ENCODE measurements at places on chromosomes 16 and 17.

DNA sequence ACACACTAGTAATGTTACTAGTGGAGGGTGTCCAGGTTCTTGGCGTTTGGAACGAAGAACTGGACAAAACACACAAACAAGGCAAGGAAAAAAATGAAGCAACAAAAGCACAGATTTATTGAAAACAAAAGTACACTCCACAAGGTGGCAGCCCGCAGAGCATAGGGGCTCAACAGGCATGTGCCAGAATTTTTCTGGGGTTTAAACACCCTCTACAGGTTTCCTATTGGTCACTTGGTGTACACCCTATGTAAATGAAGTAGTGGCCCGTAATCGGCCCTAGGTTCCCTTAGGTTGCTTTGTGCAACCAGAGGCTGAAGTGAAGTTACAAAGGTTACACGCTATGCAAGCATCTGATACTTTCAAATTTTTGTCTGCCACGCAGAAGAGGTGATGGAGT, 8.1 kb downstream of the OR2C1 start:
- no peak for DNase-seq

GRCh38 chr17:835263-835662, 53.1 kb downstream of the MRM3 start:
- peak; percentile 95 for DNase-seq

DNA sequence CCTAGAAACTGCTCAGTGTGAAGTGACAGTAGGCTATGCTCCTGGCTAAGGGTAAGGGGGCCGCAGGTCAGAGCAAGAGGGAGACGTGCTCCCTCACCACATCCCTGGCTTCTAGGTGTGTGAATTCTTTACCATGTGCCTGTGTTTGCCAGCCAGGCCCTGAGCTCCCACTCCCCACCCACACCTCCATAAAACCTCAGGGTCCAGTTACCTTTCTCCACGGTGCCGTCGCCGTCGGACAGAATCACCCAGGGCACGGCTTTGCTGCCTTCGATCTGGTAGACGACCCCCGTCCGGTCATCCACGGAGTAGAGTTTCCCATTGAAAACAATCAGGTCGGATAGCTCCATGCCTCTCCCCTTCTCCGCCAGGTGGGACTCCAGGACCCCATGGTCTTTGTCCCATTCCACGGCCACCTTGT, 12.8 kb downstream of the CANT1 start:
- DNase-seq = no peak

DNA sequence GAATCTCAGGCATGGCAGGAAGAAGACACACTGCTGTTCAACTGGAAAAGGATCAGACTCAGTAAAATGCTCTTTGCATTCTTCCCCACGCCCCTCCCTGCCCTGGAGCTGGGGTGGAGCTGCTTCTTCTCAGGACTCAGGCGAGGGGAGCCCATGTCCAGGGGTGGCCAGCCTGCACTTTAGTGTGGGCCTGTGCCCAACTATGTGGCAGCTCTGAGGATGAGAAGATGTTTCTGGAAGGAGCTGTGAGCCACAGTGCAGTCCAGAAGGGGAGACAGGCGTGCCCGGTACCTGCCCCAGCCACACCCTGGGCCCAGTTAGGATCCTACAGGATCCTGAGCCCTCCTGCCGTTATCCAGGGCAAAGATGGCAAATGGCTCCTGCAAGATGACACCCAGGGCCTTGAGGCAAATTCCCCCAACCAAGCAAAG, 120.3 kb downstream of the ANKRD11 start:
- no peak for DNase-seq

DNA sequence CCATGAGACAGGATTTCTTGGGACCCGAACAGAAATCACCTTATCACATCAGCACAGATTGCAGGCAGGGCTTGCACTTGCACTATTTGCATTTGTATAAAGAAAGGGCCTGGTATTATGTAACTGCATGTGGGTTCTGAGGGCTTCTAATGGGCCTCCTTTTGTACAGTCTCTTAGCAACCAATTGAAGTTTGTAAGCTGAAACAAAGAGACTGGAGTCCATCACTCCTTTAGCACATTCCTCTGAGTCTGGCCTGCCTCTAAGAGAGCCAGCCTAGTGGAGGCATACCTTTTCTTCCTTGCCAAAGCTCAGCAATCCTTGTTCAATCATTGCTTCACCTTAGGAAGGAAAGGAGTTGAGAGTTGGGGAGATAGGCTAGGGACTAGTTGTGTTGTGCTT, 387.1 kb downstream of the XYLT1 start:
- no peak for DNase-seq

- no peak for DNase-seq
These were observed 29.4 kb upstream of the BAHCC1 start for GRCh38 chr17:81365601-81366585.

DNA sequence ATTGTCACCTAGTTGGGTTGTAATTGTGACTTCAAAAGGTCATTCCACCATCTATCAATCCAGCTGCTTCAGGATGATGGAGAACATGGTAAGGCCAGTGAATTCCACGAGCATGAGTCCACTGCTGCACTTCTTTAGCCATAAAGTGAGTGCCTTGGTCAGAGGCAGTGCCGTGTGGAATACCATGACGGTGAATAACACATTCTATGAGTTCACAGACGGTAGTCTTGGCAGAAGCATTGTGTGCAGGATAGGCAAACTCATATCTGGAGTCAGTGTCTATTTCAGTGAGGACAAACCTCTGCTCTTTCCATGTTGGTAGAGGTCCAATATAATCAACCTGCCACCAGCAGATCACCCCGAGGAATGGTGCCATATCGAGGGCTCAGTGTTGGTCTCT, 650.9 kb downstream of the KCNJ2 start:
- DNase-seq = no peak

GRCh38 chr16:87077750-87078127, 239.5 kb downstream of the C16orf95 start:
- no peak for DNase-seq

- peak; percentile 95 for DNase-seq
These were observed 14.2 kb downstream of the NAA60 start for GRCh38 chr16:3457434-3458252.

DNA sequence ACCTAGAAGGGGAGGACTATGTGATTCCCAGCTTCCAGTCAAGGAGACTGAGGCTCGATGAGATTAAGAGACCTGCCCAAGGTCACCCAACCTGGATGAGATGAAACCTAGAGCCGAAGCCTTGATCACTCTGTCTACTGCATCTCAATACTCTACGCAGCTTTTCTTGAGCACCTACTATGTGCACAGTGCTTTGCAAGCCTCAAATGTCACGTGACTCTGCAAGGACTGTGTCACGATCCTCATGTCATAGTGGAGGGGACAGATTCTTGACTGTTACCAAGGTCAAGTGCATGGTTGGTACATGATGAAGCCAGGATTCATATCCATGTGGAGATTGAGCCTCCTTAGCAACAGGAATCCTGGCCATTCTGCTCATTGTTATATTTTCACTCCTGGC, 14.7 kb downstream of the BCO1 start:
- DNase-seq = no peak

GRCh38 chr17:48483471-48484131, 47.2 kb downstream of the HOXB1 start:
- DNase-seq = no peak

DNA sequence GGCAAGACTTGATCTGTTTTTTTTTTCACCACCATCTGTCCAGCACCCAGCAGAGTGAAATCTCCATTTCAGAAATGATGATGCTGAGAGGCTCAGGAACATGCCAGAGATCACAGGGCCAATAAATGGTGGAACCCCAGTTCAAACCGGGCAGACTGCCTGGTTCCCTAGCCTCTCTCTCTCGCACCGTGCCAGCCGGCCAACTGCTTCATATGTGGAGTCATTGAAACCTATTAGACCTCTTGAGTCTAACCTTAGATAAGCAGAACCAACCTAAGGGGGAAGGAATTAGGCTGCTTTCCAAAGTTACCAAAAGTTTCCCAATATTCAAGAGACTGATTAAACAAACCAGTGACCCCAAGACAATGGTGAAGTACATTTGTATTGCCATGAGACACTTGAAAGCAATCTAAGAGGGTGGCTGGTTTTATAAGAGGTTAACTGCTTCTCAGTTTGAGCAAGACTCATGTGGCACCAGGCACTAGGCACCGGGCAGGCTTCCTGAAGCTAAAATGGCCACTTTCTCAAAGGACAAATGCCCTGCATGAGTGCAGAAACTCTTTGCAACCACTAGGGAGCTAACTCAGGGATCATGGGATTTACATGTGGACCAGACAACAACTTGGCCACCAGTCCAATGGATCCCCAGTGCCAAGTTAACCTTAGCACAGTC, 18.4 kb downstream of the TOX3 start:
- DNase-seq = no peak

GRCh38 chr17:280216-280615, 72.4 kb downstream of the RPH3AL start:
- no peak for DNase-seq

DNA sequence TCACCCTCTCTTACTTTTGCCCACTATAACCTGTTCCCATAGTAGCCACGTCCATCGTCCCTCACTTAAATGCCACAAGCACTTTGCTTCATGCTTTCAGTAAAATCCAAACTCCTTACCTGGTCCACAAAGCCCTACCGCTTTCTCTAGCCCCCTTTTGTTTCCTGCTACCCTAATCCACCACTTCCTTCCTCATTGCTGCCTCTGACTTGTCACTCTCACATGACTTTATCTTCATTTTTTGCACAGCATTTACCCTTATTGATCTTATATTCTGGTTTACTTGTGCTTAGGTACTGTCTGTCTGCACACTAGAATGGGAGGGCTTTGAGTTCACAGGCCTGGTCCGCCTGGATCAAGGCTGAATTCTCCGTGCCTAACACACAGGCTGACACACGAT, 340.0 kb downstream of the XYLT1 start:
- no peak for DNase-seq

DNA sequence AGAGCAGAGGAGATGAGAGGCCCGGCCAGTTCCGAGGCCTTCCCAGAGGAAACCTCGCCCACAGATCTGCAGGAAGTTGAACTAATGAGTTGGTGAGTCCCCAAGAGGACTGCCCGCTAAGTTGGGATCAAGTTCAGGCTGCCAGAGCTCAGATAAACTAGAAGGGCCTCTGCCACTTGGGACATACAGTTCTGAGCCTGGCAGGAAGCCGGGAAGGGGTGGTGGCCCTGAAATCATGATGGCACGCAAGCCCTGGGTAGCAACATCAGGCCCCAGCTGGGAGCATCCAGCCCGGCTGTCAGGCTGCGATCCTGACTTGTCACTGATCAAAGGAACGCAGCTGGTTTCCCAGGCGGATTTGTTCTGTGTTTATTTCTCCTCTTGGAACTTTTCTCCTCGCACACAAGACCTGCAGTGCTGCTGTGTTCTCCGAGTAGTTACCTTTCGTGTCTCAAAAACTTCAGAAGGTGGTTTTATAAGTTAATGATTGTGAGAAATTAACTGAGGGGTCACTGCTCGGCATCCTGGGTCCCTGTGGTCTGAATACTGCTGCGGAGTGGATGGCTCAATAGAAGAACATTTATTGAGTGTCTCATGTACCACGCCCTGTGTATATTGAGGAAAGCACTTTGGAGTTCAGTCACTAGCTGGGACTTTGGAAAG, 8.0 kb upstream of the WFDC1 start:
- DNase-seq = no peak

GRCh38 chr16:84614623-84614967, 3.3 kb downstream of the COTL1 start:
- DNase-seq = no peak

DNA sequence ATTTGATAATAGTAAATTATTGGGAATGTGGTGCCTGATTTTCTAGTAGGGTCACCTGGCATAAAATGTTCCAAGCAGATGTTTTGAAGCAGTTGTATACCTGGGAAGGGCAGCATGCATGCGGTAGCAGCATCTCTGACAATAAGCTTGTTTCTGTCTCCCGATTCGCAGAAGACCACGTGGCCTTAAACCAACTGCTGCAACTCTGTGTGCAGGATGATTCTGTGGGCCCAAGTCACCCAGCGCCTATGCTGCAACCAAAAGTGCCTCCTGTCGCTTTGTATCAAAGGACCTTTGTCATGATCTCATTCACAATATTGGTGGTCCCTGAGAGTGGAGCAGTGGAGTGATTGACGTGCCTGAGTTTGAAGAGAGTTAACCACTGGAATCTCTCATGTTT, 8.1 kb downstream of the NDEL1 start:
- no peak for DNase-seq

DNA sequence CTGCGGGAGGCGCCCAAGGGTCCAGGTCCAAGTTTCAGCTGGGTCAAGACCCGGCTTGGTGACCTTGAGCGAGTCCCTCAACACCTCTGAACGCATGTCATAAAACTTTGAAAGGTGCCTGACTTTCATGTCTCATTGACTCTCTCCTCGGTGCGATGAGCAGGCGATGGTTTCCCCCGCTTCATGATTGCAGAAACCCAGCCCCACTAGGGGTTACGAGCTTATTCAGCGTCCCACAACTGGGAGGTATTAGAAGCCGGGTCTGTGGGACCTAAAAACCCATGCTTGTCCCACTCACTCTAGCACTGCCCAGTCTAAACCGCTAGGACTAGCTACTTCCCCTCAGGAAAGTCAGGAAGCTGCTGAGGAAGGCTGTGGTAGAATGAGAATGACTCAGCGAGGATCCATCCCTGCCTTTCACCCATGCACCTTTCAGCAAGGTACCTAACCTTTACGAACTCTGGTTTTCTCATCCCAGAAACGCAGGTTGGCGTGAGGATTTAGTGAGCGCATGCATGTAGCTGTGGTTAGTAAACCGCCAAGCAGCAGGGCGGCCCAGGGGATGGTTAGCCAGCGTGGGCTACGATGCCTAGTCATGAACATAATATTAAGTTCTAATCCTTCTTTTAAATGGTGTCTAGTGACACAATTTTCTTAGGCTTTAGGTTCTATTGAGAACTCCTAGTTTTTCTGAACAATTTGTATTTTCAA, 26.2 kb upstream of the RFFL start:
- DNase-seq = peak; percentile 7

DNA sequence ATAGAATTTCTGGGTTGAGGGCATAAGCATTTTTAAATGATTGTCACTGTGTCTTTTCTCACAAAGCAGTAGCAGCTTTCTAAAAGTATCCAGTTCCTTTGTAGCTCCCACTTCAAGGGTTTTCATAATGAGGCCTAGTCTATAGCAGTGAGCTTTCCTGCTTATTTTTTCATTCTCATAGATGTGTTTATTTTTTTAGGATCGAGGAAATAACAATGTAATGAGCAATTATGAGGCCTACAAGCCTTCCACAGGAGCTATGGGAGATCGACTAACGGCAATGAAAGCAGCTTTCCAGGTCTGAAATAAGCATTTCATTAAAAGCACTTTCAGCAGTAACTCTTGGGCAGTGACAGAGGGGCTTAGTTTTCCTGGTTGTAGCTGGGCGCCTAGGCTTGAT, 10.6 kb upstream of the PSMC5 start:
- DNase-seq = no peak
